ENCODE measurements at places on chromosomes 1 and 21.

- no peak for DNase-seq
Measured at GRCh38 chr1:205014783-205015182, 28.2 kb upstream of the CNTN2 start.

DNA sequence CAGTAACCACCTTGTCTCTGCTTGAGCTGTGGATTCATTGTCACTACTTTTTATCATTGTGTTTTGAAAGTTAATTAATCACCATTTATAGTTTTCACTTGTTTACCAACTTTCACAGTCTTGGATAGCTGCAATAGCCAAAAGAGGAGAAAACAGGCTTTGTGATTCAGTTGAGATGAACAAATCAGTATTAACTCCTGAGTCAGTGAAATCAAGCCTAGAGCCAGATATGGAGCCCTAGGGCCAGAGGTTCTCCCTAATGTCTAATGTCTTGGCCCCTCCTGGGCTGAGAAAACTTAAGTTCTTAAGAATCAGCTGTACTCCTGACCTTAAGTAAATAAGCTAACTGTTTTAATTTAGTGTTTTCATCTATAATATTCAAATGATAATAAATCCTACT, 228.8 kb downstream of the DNM3 start:
- no peak for DNase-seq

GRCh38 chr1:25756215-25756614, 43.8 kb upstream of the SELENON start:
- no peak for DNase-seq

GRCh38 chr1:14826172-14826636, 227.7 kb downstream of the KAZN start:
- DNase-seq = peak; percentile 91

GRCh38 chr1:115526900-115527299, 114.9 kb upstream of the VANGL1 start:
- DNase-seq = no peak

- DNase-seq = no peak
Measured at GRCh38 chr1:244304656-244305055, 147.1 kb downstream of the ADSS2 start.

DNA sequence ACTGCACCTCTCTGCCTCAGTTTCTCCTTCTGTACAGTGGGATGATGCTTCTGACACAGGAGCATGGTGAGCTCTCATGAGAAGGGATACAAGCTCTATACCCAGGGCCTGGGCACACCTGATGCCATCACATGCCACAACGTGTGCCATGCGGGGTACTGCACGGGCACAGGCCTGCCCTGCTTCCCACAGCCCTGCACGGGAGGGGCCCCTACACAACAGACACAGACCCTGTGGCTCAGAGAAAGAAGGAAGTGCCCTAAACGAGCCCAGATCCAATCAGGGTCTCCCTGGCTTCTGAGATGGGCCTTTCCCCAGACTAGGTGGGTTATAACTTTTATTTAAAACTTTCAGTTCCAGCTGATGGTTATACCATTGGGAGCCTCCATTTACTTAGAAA, 24.6 kb downstream of the C2CD2 start:
- DNase-seq = no peak
